Mesothelial cell of epicardium (in vitro differentiated cells): ENCODE measurements at places on chromosomes 2 and 18. TPM values are rescaled to one million over a fixed set of nuclear protein-coding genes. Genes with fewer than 3 reads are reported as not detected.

The TACR1 gene
- 0.09 to 0.38 TPM (median 0.20 TPM) in 3 replicates for total RNA-seq

- no peak for DNase-seq
These were observed 151.5 kb upstream of the PKDCC start for GRCh38 chr2:41896186-41896846.

DNA sequence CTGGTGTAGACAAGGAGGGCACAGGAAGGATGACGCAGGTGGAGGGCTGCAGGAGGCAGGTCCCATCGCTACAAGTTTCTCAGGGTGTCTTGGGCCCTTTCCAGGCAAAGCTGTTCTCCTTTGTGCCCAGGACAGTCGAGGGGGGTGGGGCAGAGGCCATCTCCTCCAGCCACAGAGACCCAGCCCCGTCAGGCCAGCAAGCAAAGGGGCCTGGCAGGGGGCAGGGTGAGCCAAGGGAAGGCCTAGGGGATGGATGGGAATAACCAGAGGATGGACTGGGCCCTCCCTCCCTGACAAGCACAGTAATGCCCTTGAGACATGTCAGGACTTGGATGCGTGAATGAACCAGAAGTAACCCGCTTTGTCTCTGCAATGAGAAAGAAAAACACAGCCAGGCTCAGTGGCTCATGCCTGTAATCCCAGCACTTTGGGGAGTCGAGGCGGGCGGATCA lies 6.3 kb downstream of the TCF23 start:
- no peak for DNase-seq

- DNase-seq: no peak
These were observed 1425.6 kb upstream of the PIK3C3 start for GRCh38 chr18:40529478-40529877.

- no peak for DNase-seq
These were observed 447.1 kb upstream of the MMADHC start for GRCh38 chr2:150034665-150035064.

The CD302 gene
- total RNA-seq: 2.9 to 3.1 TPM (median 2.9 TPM) in 3 replicates

DNA sequence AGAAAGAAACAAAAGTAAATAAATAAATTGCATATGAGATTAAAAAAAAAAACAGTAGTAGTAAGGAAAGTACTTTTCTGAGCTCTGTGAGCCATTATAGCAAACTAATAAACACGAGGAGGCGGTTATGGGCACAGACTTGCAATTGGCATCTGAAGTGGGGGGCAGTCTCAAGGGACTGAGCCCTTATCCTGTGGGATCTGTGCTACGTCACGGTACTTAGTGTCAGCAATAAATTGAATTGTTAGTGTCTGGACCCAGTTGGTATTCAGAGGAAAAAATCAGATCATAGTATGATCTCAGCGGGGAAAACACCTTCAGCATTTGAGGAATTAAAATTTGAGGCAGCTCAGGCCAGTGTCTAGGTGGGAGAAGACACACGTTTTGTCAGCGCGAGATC lies 76.6 kb upstream of the TEX51 start:
- DNase-seq: no peak

GRCh38 chr2:66929632-66930338 lies 467.3 kb upstream of the ETAA1 start:
- peak; percentile 83 for DNase-seq

The XDH gene
- 3.8 to 3.9 TPM (median 3.9 TPM) in 3 replicates for total RNA-seq
